ENCODE measurements at places on chromosomes 13 and 19. TPM values are rescaled to one million over a fixed set of nuclear protein-coding genes. Genes with fewer than 3 reads are reported as not detected.
A peak's percentile ranks its signal among the peaks of the same experiment; 100 is the strongest.

The IL12RB1 gene
- total RNA-seq, result 1.3 TPM

GRCh38 chr13:61149331-61149730 is 266.3 kb downstream of the PCDH20 start:
- DNase-seq, result no peak

The WDR88 gene
- total RNA-seq, result not detected

DNA sequence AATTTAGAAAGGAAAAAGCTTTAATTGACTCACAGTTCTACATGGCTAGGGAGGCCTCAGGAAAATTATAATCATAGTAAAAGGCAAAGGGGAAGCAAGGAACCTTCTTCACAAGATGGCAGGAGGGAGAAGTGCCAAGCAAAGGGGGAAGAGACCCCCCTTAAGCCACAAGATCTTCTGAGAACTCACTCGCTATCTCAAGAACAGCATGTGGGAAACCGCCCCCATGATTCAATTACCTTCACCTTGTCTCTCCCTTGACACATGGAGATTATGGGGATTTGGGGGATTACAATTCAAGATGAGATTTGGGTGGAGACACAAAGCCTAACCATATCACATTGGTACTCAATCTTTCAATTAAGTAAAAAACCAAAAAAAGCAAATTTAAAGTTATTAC is 1778.7 kb upstream of the MIR17HG start:
- no peak for DNase-seq

DNA sequence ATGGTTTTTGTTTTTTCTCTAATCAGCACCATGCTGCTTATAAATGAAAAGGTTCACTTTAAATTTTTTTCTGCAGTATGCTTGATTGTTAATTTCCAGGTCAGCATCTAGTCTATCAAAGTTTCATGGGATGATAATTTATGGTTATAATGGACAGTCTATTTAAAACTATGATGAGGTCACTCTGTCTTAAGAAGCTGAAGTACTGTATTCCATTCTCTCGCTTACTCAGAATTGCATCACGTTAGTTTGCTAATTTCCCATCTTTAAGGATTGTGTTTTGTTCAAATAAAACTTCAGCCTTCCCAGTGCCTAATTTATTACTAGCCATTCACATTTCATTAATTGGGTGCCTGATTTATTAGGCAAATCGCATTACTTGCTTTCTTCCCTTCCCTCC is 94.3 kb downstream of the GPC6 start:
- DNase-seq, result peak; percentile 52

- DNase-seq, result no peak
Observed at GRCh38 chr19:6241680-6242377, 37.9 kb downstream of the MLLT1 start.

- DNase-seq, result no peak
Observed at GRCh38 chr13:75861786-75862185, 225.7 kb downstream of the LMO7 start.

GRCh38 chr19:633786-634639 is 676 bp upstream of the POLRMT start:
- DNase-seq, result no peak

The TMPRSS9 gene
- total RNA-seq, result not detected

The ADAMTSL5 gene
- total RNA-seq, result 6.9 TPM

Measured in fibroblast of villous mesenchyme (primary cell).